Activated T-cell treated with anti-CD3 and anti-CD28 coated beads, Interleukin-2, amount 50 U/mL, for 72 hours (primary cell): ENCODE measurements at places on chromosomes 1 and 21.

DNA sequence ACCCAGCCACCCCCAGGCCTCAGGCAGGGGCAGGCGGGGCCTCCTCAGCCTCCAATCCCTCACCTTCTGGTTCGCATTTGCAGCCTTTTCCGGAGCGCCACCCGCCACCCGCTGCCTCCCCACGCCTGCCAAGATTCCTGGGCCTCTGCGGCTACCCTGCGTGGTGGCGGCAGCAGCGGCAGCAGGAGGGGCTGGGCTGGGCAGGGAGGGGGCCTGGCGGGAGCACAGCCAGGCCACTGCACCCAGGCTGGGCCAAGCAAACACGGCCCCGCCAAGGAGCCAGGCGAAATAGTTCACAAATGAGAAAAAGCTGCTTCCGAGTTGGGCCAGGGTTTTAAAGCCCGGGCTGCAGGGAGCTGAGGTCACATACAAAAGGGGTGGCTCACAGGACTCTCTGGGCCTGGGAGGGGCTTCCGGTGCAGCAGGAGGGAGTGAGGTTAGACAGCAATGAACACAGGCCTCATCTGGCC is 9.8 kb downstream of the COL8A2 start:
- H3K27me3 ChIP-seq: no peaks in the 10 kb centered on the region
- no peak overlapping the region for H3K27ac ChIP-seq
- no peaks in the 10 kb centered on the region for H3K36me3 ChIP-seq
- H3K4me3 ChIP-seq: no peak overlapping the region
- H3K4me1 ChIP-seq: peaks cover 10% of the 10 kb centered on the region

- H3K4me1 ChIP-seq: no peaks in the 10 kb centered on the region
- peaks cover 7% of the 10 kb centered on the region for H3K27me3 ChIP-seq
- H3K36me3 ChIP-seq: no peaks in the 10 kb centered on the region
- H3K27ac ChIP-seq: no peak overlapping the region
- no peak overlapping the region for H3K4me3 ChIP-seq
These were observed 40.5 kb upstream of the PROX1 start for GRCh38 chr1:213947200-213947801.

DNA sequence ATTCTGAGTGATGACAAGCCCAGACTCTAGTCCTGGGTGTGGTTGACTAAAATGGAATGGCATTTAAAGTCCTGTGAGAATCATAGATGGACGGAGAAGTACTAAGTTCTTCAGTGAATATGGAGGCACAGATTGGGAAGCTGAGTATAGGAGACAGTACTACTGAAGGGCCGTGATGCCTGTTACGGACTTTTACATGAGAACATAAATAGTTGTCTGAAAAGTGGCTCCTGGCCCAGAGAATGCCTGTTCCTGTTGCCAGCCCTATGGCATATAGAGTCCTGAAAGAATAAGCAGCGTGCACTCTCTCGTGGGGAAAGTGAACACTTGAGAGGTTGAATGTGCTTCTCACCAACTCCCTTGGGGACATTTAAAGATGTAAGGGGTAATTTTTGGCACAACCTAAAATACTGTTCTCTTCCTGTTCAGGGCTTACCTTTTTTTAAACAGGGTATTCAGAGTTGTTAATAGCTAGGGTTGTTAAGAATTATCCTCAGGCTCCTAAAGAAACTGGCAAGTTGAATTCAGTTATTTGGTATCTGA is 20.4 kb downstream of the CCT8 start:
- DNase-seq: no peak
- no peak overlapping the region for H3K4me3 ChIP-seq
- H3K4me1 ChIP-seq: no peaks in the 10 kb centered on the region
- peaks cover 22% of the 10 kb centered on the region for H3K36me3 ChIP-seq
- H3K27me3 ChIP-seq: no peaks in the 10 kb centered on the region
- H3K27ac ChIP-seq: no peak overlapping the region

DNA sequence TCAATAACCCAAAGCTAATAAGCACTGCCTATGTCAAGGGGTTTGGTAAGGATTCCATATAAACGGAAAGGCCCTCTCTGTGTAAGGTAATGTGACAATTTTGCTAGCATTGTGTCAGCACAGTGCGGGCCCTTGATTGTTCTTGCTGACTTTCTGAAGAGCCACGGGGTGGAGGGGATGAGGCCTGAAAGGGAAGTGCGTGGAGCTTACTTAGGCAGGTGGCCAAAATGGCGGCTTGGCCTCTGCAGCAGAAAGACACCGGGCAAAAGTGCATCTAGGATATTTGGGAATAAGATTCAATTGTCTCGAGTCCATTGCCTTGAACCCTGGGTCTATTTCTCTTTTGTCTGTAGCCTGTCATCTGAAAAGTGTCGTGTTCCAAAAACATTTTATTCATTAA is 114.3 kb downstream of the TGFB2 start:
- no peaks in the 10 kb centered on the region for H3K4me1 ChIP-seq
- H3K36me3 ChIP-seq: no peaks in the 10 kb centered on the region
- H3K27ac ChIP-seq: no peak overlapping the region
- H3K27me3 ChIP-seq: no peaks in the 10 kb centered on the region

- DNase-seq: no peak
- H3K4me3 ChIP-seq: no peak overlapping the region
- no peaks in the 10 kb centered on the region for H3K36me3 ChIP-seq
- no peak overlapping the region for H3K27ac ChIP-seq
- peaks cover 17% of the 10 kb centered on the region for H3K27me3 ChIP-seq
These were observed 3.0 kb downstream of the TENT5B start for GRCh38 chr1:27009601-27010197.

- H3K27me3 ChIP-seq: no peaks in the 10 kb centered on the region
- no peaks in the 10 kb centered on the region for H3K36me3 ChIP-seq
- H3K4me1 ChIP-seq: peaks cover 30% of the 10 kb centered on the region
These were observed 39.8 kb upstream of the LRP8 start for GRCh38 chr1:53367503-53368313.

- H3K27ac ChIP-seq: no peak overlapping the region
- DNase-seq: no peak
- peaks cover 21% of the 10 kb centered on the region for H3K27me3 ChIP-seq
- no peaks in the 10 kb centered on the region for H3K36me3 ChIP-seq
- H3K4me1 ChIP-seq: no peaks in the 10 kb centered on the region
These were observed 121.7 kb downstream of the SLC30A10 start for GRCh38 chr1:219806642-219807041.

- no peak for DNase-seq
- no peak overlapping the region for H3K4me3 ChIP-seq
- H3K27ac ChIP-seq: no peak overlapping the region
- H3K36me3 ChIP-seq: peaks cover 4% of the 10 kb centered on the region
- H3K4me1 ChIP-seq: no peaks in the 10 kb centered on the region
These were observed 121.9 kb downstream of the NRIP1 start for GRCh38 chr21:14942801-14943490.

GRCh38 chr1:7962636-7963377 is 1.3 kb downstream of the PARK7 start:
- H3K4me1 ChIP-seq: peaks cover 52% of the 10 kb centered on the region
- peak overlapping the region; percentile 100 for H3K27ac ChIP-seq
- DNase-seq: no peak
- peak overlapping the region; percentile 93 for H3K4me3 ChIP-seq
- no peaks in the 10 kb centered on the region for H3K27me3 ChIP-seq
- peaks cover 37% of the 10 kb centered on the region for H3K36me3 ChIP-seq

DNA sequence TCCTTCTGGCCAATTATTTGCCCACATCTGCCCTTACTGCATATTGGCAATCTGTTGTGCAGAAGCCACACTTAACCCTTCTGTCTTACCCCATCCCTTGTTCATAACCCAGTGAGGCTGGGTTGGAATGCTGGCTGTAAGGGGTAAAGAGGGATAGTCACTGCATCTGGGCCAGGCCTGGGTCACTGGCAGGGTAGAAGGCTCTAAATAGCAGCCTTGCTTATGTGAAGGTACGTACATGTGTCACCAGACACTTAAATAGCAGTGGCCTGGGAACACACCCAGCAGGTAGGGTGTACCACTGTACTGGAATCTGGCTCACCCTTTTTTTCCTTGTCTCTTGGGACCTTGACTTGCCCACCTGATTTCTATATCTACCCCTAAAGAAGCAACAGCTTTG is 9.9 kb upstream of the TARS2 start:
- no peak for DNase-seq
- no peaks in the 10 kb centered on the region for H3K36me3 ChIP-seq
- H3K4me3 ChIP-seq: no peak overlapping the region
- no peaks in the 10 kb centered on the region for H3K27me3 ChIP-seq
- H3K4me1 ChIP-seq: no peaks in the 10 kb centered on the region

DNA sequence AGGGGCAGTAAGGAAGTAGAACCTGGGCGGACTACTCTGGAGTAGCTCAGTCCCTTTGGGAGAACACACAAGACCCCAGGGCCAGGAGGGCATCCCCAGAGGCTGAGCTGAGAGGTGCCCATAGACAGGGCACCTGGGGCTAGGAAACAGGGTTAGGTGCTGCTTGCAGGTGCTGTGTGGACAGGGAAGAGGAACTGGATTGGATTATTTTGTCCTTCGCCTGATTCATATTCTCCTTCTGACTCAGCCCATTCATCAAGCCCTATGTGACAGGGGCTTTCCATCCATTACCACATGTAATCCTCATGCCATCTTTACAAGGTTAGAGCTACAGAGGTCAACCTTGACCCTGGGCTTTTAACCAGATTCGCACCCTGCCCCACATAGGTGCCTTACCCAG is 183.9 kb downstream of the C1orf94 start:
- no peak overlapping the region for H3K4me3 ChIP-seq
- no peaks in the 10 kb centered on the region for H3K4me1 ChIP-seq
- no peaks in the 10 kb centered on the region for H3K36me3 ChIP-seq

GRCh38 chr1:43005460-43006361 is 47.0 kb upstream of the SLC2A1 start:
- no peak overlapping the region for H3K27ac ChIP-seq
- no peak overlapping the region for H3K4me3 ChIP-seq
- no peaks in the 10 kb centered on the region for H3K4me1 ChIP-seq
- DNase-seq: no peak
- H3K36me3 ChIP-seq: no peaks in the 10 kb centered on the region

- H3K36me3 ChIP-seq: no peaks in the 10 kb centered on the region
- no peaks in the 10 kb centered on the region for H3K27me3 ChIP-seq
- H3K4me3 ChIP-seq: no peak overlapping the region
- DNase-seq: no peak
These were observed 351.8 kb downstream of the NEGR1 start for GRCh38 chr1:71930511-71930910.

DNA sequence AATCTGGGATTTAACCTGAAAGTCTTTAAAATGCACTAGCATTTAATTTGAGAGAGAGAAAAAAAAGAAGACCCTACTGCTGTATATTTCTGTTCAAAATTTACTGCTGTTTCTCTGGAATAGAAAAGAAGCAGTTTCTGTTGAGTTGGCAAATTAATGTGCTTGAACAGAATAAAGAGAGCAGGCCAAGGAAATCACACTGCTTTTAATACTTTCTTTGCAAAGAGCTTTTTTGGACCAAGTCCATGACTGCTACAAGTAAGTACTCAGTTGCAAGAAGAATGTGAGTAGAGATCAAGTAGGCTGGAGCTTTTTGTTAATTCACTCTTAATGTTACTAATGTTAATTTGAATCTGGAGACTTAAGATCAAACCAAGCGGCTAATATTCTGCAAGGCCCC is 336.2 kb upstream of the SGIP1 start:
- no peaks in the 10 kb centered on the region for H3K4me1 ChIP-seq
- H3K36me3 ChIP-seq: peaks cover 3% of the 10 kb centered on the region
- no peak overlapping the region for H3K27ac ChIP-seq

- H3K27me3 ChIP-seq: no peaks in the 10 kb centered on the region
- peaks cover 31% of the 10 kb centered on the region for H3K36me3 ChIP-seq
- no peak for DNase-seq
- H3K4me1 ChIP-seq: peaks cover 68% of the 10 kb centered on the region
- peak overlapping the region; percentile 100 for H3K4me3 ChIP-seq
These were observed 1.6 kb downstream of the NSUN4 start for GRCh38 chr1:46342084-46342656.

DNA sequence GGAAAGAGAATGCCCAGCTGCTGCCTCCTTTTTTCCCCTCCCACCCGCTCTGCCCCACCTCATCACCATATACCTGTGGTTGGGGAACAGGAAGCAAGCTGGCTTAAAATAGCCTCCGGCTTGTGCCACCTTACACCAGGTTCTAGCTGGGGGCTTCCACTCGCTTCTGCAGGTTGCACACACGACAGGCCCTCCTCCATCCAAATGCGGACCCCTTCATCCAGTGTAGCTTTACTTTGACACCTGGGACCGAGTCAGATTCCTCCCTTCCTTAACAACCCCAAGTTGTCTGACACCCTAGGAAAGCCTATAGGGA is 14.6 kb downstream of the BLACAT1 start:
- H3K27me3 ChIP-seq: no peaks in the 10 kb centered on the region
- peak overlapping the region; percentile 89 for H3K4me3 ChIP-seq
- no peak for DNase-seq
- no peaks in the 10 kb centered on the region for H3K36me3 ChIP-seq

- H3K4me1 ChIP-seq: no peaks in the 10 kb centered on the region
- no peak overlapping the region for H3K4me3 ChIP-seq
- DNase-seq: no peak
- no peak overlapping the region for H3K27ac ChIP-seq
These were observed 369.3 kb downstream of the PBX1 start for GRCh38 chr1:164928232-164928812.

DNA sequence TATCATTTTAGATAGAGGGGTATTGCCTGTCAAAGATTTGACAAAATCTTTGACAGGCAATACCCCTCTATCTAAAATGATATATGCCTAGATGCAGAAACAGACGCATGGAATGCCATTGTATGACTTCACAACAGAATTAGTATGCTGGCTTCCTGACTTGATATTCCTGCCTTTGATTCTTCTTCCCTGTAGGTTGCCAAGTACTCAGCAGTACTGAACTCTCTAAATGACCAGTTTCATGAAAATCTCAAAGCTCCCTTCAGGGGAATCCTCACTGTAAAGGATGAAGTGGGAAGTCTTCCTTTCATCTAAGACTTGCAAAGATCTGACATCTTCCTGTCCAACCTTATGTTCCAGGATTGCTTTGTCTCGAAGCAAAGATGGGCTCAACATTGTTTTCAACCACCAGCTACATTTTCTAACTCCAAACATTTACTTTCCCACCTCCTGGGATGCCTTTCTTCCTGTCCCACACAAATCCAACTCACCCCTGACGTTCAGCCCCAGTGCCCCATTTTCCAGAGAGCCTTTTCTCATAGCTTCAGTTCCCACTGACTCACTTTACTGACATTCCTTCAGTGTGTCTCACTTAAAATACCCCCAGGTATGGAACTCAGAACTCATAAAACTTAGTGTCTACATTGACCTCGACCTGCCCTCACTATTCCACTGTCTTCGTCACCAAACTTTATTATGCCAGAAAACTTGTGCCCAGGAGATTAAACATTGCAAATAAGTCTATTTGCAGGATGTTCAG is 67.3 kb upstream of the KCNJ6 start:
- no peaks in the 10 kb centered on the region for H3K36me3 ChIP-seq
- no peak overlapping the region for H3K4me3 ChIP-seq
- no peak overlapping the region for H3K27ac ChIP-seq
